Bronchus fibroblast of lung (primary cell): ENCODE measurements at places on chromosomes 3 and 15. TPM values are rescaled to one million over a fixed set of nuclear protein-coding genes. Genes with fewer than 3 reads are reported as not detected.

Gene RBM15B
- 21.9 and 23.2 TPM in 2 replicates for total RNA-seq

Gene LSAMP
- 1.6 and 2.0 TPM in 2 replicates for total RNA-seq

Gene THBS1
- 89.2 and 99.2 TPM in 2 replicates for total RNA-seq

Gene GUCA1C
- total RNA-seq: not detected in 2 replicates

Gene GPR160
- 0.15 and 0.17 TPM in 2 replicates for total RNA-seq

Gene CMTM8
- total RNA-seq: 1.0 and 1.5 TPM in 2 replicates

Gene GABRR3
- total RNA-seq: not detected in 2 replicates

Gene PIK3R4
- 27.7 and 29.1 TPM in 2 replicates for total RNA-seq
